ENCODE measurements at places on chromosomes 13 and 19.

DNA sequence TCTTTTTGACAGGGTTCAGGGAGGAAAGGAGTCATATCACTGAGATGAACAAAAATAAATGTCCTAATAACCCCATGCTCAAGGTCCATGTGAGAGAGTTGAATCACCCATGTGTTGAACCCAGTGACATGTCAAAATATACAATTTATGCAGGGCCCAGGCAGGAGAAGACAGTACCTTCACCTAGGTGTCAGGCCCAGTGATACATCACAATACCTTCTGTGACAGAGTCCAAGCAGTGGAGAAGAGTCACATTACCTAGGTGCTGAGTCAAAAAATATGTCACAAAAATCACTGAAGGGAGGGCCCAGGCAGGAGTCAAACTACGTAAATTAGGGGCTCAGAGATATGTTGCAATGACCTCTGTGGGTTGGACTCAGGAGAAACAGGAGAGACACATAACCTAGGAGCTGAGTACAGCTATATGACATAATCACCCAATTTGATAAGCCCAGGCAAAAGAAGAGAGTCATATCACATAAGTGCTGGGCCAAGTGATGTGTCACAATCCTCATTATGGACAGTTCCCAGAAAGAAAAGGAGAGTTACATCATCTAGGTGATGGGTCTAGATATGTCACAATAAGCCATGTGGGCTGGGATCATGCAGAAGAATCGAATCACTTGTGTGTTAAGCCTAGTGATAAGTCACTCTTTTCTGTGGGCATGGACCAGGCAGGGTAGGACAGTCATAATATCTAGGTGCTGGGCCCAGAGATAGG is 13.8 kb upstream of the ZNF724 start:
- no peak for DNase-seq

DNA sequence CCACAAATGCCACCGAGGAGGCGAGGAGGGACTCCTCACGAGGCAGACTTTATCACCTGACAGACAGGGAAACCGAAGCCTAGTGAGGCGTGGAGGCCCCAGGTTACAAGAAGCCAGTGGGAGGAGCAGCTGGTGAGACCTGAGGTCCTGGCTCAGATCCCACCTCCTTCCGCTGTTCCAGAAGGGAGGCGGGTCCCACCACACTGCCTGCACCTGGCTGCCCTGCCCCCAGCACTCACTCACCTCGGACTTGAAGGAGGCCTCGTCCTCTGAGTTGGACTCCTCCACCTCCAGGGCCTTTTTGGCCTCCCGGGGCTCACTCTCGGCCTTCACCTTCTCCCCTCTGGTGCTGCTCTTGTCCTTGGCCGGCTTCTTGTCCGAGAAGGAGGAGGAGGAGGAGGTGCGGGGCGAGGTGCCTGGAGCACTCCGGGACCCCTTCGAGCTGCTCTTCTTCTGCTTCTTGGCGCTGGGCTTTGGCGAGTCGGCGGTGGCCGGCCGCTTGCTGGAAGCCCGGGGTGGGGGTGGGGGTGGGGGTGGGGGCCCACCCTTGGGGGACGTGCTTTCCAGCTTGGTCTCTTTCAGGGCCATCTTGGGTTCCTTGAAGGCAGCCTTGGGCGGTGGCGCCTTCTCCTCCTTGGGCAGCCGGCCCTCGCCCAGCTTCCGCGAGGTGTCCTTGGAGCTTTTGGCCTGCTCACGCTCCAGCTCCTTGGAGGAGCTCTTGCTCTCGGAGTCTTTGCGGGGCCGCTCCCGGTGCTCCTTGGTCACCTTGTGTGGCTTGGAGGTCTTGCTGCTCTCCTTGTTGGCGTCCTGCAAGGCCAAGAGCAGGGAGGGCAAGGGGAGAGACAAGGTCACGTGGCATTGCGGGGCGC is 57.7 kb downstream of the MLLT1 start:
- DNase-seq: no peak

DNA sequence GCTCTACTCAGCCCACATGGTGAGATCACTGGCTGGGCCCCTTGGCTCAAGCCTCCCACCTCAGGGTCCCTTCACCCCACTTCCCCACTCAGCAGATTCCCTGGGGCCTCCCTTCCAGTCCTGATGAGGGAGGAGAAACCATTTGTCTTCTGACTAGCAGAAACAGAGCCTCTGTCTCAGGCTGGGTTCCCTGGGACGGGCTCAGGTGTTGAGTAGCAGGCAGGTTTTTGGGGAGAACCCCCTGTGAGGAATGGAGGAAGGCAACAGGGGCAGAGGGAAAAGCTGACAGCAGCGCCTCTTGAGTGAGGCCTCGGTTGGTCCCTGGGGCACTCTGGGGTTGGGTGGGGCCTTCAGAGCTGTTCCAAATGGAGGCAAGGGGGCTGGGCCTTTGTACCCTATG is 452.2 kb downstream of the TSHZ3 start:
- no peak for DNase-seq

DNA sequence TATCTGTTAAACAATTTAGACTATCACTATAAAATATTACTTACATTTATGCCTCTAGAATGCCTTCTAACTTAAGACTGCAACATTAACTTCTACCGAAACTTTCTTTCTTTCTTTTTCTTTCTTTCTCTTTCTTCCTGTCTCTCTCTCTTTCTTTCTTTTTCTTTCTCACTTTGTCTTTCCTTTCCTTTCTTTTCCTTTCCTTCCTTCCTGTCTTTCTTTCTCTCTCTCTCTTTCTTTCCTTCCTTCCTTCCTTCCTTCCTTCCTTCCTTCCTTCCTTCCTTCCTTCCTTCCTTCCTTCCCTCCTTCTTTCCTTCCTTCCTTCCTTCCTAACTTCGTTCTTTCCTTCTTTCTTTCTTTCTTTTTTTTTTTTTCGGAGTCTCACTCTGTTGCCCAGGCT is 1071.9 kb upstream of the ATXN8OS start:
- DNase-seq: no peak

DNA sequence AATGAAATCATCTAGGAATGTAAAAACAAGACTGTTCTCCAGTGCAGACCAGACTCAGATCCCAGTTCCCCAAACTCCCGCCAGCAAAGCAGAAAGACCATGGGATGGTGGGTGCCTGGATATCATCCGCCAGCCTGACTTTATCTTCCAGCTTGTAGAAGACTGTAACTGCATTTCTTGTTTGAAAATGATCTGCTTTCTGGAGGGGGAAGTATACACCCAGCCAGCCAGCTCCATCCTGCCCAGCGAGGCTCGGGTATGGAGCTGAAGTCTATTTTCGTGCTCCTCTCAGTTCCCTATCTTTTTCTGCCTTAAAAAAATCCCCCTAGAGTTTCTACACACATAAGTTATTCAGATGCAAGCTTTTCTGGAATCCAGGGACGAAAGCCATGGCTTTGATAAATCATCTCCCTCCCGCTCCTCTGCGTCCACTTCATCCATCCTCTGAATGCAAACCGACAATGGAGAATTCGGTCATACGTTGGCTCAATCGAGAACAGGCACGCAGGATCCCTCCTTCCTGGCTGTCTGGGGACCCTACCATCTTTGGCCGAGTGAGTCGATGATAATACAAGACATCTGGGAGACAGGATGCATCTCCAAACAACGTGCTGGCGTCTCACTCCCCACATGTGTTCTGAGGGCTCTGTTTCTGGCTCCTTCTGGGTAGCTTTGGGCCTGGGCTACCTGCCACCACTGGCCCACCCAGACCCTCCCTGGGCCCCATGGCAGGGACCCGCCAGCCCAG is 31.2 kb downstream of the CEBPG start:
- DNase-seq: no peak

- no peak for DNase-seq
Observed at GRCh38 chr19:6464070-6464873, at the start of gene CRB3. Gene CRB3, plus strand, starts transcription at chr19:6464271. Its CDS starts 431 bp downstream, at chr19:6464702.

DNA sequence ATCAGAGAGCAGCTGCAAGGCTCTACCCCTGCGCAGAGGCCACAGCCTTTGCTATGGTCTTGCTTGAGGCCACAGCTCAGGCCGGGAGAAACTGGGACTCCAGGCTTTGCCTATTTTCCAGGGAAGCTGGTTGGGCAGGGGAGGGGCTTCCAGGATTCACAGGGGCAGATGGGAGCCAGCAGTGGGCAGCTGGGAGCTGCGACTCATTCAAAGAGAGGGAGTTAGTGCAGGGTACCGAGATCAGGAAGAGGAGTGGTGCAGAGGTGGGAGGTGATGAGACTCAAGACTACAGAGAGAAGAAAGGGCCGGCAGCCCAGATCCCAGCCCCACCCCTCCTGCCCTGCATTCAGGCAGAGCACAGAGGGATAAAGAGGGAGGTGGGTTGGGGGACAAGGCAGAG is 12.1 kb downstream of the ADGRE5 start:
- DNase-seq: no peak

DNA sequence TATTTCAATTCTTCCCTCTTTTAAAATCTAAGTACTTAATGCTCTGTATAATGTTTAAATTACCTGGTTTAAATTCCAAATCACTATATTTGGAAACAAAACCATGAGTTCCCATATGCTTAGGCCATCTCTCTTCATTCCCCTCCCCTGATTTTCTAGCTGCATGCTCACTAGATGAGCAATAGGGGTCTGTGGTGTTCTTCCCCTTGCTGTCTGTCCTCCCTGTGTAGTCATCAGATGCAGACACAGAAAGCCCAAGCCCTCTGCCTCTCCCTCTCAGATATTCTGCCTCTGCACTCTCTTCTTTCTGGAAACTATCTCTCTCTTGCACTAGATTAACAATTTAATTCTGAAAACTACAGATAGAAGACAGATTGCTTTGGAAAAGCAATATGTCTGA is 1730.2 kb downstream of the OLFM4 start:
- no peak for DNase-seq

GRCh38 chr19:795691-796581 is 1.3 kb upstream of the PTBP1 start:
- DNase-seq: no peak

Measured in stimulated activated CD4-positive, alpha-beta T cell treated with anti-CD3 and anti-CD28 coated beads, Interleukin-12 subunit alpha, Interleukin-12 subunit beta, amount 100 ng/mL, for 24 hours (primary cell).